ENCODE measurements at places on chromosomes 4 and X. TPM values are rescaled to one million over a fixed set of nuclear protein-coding genes. Genes with fewer than 3 reads are reported as not detected.

The SULT1B1 gene
- total RNA-seq: 0.27 TPM

The FABP2 gene
- not detected for total RNA-seq

GRCh38 chr4:89108091-89108490 is 3.2 kb upstream of the TIGD2 start:
- DNase-seq: no peak

The EXOC1 gene
- 48.2 TPM for total RNA-seq

The CD40LG gene
- not detected for total RNA-seq

GRCh38 chr4:146023334-146023967 is 84.8 kb upstream of the ZNF827 start:
- no peak for DNase-seq

The SPP1 gene
- 30.6 TPM for total RNA-seq

GRCh38 chr4:118989098-118990080 is 100.7 kb downstream of the SYNPO2 start:
- peak; percentile 90 for DNase-seq

- DNase-seq: no peak
Observed at GRCh38 chr4:1246901-1247863, 1.7 kb downstream of the CTBP1 start.

The MSX1 gene
- total RNA-seq: 34.9 TPM

DNA sequence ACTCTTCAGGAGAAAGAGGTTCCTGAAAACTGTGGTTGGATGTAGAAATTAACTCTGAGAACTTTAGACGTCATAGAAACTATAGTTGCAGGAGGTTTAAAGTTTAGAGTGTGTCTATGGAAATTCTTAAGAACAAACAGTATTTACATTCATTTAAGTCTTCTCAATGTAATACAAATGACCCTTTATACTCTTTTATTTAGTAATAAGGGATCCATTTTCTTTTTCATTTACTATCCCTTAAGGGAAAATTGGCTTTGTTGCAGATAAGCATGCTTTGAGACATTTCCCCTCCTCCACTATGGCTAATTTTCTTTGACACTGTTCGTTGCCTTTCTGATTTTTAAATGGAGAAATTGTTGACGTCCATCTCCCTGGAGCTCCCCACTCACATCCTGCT is 96.4 kb downstream of the POLA1 start:
- DNase-seq: no peak

The AP1S2 gene
- 63.3 TPM for total RNA-seq

GRCh38 chr4:128810331-128810870 is 901 bp downstream of the JADE1 start:
- DNase-seq: no peak

GRCh38 chr4:60223208-60223923 is 976.8 kb upstream of the ADGRL3 start:
- no peak for DNase-seq

The UGT2A3 gene
- total RNA-seq: not detected

The H2BW2 gene
- total RNA-seq: not detected

- DNase-seq: peak; percentile 48
Observed at GRCh38 chr4:83917572-83917971, 381.7 kb downstream of the GPAT3 start.

GRCh38 chrX:20061855-20062254 is 54.9 kb downstream of the MAP7D2 start:
- DNase-seq: peak; percentile 30

The FGF2 gene
- 16.7 TPM for total RNA-seq

The VGLL1 gene
- total RNA-seq: not detected

- no peak for DNase-seq
Observed at GRCh38 chr4:185991770-185992169, 77.2 kb upstream of the TLR3 start.

GRCh38 chr4:128301979-128302378 is 14.4 kb upstream of the PGRMC2 start:
- no peak for DNase-seq

DNA sequence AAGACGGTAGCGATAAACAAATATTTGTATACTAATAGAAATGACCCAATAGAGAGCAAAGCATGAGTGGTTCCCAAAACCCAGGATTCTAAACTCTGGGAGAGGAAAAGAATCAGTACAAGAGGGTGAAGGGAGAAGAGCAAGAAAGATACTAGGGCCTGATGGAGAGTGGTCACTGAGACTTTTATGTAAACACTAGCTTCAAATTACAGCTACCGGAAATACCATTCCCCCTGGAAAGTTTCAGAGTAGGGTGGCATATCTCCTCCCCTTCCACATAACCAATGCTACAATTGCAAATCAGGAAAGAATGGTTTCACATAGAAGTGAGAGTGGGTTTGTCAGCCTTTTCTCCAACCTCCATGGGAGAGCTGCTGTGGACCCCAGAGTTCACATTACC is 77.1 kb downstream of the EIF4E start:
- DNase-seq: peak; percentile 68

DNA sequence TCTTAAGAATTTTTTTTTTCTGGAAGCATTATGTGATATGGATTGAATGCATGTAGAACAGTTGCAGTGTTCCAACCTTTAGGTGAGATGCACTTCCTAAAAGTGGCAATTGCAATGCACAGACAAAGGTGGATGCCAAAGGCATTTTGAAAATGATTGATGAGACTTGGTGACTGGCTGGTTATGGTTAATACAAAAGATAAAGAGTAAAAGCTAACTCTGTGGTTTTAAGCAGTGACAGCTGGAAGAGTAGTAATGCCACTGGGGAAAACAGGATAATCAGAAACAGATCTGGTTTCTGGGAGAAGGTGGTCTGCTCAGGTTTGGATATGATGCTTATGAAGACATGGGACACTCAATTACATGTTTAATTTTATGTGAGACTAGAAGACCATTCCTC is 345.6 kb downstream of the RPA4 start:
- DNase-seq: no peak

DNA sequence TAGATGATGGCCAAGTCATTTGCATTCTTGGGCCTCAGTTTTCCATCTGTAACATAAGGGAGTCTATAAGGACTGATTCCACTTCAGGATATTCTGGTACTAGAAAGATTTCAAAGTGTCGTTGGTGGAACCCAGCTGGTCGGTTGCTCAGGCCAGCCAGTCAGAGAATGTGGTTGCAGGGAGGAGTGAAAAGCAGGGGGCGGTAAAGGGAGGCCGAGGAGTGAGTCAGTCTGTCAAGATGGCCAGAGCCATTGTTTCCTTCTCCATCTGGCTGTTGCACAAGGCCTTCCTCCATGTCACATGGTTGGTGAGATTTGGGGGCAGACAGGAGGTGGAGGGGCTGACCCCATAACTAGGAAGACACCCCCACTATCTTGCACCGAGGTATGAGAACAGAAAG is 38.2 kb downstream of the STARD8 start:
- DNase-seq: peak; percentile 24

The RASL11B gene
- total RNA-seq: not detected

The PGAM4 gene
- 1.4 TPM for total RNA-seq

The UGT2B11 gene
- not detected for total RNA-seq

- no peak for DNase-seq
Observed at GRCh38 chr4:10030972-10031667, 9.8 kb upstream of the SLC2A9 start.

GRCh38 chrX:107117993-107118321 is 665 bp downstream of the RBM41 start:
- no peak for DNase-seq

GRCh38 chrX:72663737-72664136 is 50.4 kb downstream of the PHKA1 start:
- DNase-seq: no peak

- peak; percentile 68 for DNase-seq
Observed at GRCh38 chr4:59537246-59537886, 1662.8 kb upstream of the ADGRL3 start.

The CLDN34 gene
- total RNA-seq: not detected

- peak; percentile 37 for DNase-seq
Observed at GRCh38 chrX:18961686-18962085, 22.2 kb downstream of the PHKA2 start.
